ENCODE measurements at places on chromosomes 1 and 21. TPM values are rescaled to one million over a fixed set of nuclear protein-coding genes. Genes with fewer than 3 reads are reported as not detected.

DNA sequence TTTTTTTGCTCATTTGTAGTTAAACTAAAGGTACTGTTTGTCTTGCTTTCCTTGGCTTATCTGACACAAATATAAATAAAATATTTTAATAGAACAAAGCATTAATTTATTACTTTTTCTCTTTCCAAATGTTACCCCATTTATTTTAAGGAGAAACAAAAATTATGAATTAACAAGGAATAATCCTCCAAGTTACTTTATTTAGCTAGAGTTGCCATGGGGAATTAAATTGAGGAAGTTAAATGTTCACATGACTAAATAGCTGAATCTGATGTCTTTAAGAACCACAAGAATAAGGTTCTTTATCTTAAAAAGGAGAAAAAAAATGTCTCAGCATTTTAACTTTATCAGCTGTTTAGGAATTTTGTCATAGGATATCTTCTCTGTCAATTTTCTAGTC is 12.3 kb downstream of the ATG4C start:
- DNase-seq: no peak
- H3K4me1 ChIP-seq: peaks cover 2% of the 10 kb centered on the region
- H3K4me3 ChIP-seq: no peak overlapping the region
- H3K27ac ChIP-seq: no peak overlapping the region
- H3K27me3 ChIP-seq: no peaks in the 10 kb centered on the region

DNA sequence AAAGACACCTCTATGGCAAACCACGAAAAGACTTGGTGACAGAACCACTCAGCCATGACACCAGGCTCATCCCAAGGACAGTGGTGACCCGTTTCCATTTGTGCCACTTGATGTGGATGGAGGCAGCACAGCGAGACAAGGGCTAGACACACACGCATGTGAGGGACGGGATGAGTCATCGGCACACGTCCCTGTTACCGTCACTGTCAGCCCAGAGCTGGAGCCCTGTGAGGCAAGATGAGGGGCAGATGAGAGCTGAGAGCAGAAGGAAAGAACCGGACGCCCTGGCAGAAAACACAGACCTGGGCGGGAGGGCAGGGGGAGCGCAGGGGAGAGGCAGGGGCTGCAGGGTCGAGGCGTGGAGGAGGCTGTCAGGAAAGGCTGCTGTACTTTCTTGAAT is 57.8 kb downstream of the SIK1 start:
- H3K36me3 ChIP-seq: no peaks in the 10 kb centered on the region
- peak; percentile 46 for DNase-seq
- no peaks in the 10 kb centered on the region for H3K27me3 ChIP-seq
- H3K4me1 ChIP-seq: no peaks in the 10 kb centered on the region

GRCh38 chr1:112006416-112007025 is 17.1 kb upstream of the KCND3 start:
- no peak overlapping the region for H3K4me3 ChIP-seq
- H3K36me3 ChIP-seq: no peaks in the 10 kb centered on the region
- no peak overlapping the region for H3K27ac ChIP-seq

DNA sequence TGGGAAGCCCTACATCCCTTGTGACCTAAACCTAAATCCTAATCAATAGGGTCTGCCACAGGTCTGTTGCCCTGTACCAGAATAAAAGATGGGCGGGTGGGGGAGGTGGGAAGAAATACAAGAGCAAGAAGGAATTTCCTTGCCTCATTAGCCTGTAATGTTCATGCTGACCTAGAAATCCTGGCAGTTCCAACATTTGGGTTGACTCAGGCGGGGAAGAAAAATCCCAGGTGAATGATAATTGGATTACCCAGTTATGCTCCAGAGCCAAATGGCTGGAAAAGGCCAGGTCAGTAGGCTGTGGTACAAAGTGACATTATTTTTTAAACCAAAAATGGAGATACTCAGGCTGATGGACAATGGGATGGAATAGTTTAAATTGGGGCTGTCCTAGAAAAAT is 27.3 kb upstream of the A3GALT2 start:
- H3K27ac ChIP-seq: peak overlapping the region; percentile 95
- peak; percentile 52 for DNase-seq
- H3K36me3 ChIP-seq: peaks cover 8% of the 10 kb centered on the region
- H3K4me1 ChIP-seq: peaks cover 17% of the 10 kb centered on the region
- no peaks in the 10 kb centered on the region for H3K27me3 ChIP-seq

PEAR1 gene
- 2.0 TPM for total RNA-seq

KCNE2 gene
- total RNA-seq: not detected

BGLAP gene
- total RNA-seq: not detected

RHBDL2 gene
- total RNA-seq: 0.36 TPM

PTPN22 gene
- 0.28 TPM for total RNA-seq

Data from IMR-90 (cell line).